ENCODE measurements at places on chromosomes 11 and 22.

DNA sequence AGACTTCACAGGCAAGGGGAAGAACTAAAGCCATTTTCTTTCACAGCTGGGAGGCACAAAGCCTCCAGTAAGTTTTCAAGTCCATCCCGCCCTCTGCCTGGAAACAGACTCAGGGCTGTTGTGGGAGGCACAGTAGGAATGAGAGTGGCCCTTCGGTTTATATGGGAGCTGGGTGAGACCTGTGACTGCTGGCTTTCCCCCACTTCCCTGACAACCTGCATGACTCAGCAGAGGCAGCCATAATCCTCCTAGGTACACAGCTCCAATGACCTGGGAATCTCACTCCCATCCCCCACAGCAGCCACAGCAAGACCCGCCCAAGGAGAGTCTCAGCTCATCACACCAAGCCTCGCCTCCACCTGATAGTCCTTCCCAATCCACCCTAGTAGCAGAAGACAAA is 12.1 kb upstream of the TMEM45B start:
- DNase-seq, result no peak

- DNase-seq, result peak; percentile 21
Measured at GRCh38 chr22:50184004-50184901, 1.5 kb upstream of the TRABD start.

DNA sequence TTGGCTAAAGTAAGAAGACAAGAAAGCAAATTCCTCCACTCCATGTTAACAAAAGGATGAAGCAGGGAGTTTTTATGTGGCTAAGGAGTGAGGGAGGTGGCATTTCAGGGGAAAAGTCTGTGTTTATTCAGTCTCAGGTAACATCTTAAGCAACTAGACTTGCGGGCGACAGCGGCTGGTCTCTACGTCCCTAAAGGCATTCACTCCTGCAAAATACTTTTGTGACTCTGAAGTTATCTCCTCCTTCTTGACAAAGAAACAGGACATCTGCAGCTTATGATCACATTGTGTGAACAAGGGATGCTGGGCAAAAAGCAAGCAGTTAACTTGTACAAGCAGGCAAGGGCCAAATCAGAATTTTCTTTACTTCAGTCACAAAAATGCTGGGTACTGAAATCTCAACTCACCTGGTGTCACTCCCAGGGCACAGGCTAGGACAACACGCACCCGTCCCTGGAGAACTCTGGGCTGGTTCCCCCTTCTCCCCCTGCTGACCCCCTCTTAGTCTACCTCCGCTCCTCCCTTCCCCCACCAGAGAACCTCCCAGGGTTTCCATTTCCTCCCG is 38.3 kb downstream of the IGLL5 start:
- no peak for DNase-seq

- DNase-seq, result no peak
Measured at GRCh38 chr11:11155962-11156815, 196.9 kb downstream of the CSNK2A3 start.

GRCh38 chr22:28594076-28594796 is 85.4 kb downstream of the TTC28 start:
- no peak for DNase-seq

GRCh38 chr11:126431401-126432064 is 76.0 kb downstream of the ST3GAL4 start:
- no peak for DNase-seq

GRCh38 chr22:19040391-19040861 is 81.8 kb downstream of the DGCR2 start:
- no peak for DNase-seq

DNA sequence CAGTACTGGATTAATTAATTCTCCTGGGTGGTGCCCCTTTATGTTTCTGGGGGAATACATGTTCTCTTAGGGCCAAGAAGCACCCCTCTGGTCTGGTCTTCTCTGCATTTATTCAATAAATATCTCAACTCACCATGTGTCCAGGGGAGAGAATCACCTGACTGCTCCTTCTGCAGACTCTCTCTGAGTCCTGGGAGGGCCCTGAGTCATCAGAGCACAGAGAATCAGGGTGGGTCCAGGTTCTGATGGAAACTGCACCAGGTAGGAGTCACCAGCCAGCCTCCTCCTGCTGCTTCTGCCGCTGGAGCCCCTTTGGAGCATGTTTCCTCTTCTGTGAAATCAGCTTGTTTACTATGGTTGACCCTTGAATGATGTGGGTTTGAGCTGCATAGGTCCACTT is 107.7 kb upstream of the PLET1 start:
- DNase-seq, result no peak

- DNase-seq, result peak; percentile 17
Measured at GRCh38 chr11:20131788-20132666, 28.2 kb downstream of the DBX1 start.

DNA sequence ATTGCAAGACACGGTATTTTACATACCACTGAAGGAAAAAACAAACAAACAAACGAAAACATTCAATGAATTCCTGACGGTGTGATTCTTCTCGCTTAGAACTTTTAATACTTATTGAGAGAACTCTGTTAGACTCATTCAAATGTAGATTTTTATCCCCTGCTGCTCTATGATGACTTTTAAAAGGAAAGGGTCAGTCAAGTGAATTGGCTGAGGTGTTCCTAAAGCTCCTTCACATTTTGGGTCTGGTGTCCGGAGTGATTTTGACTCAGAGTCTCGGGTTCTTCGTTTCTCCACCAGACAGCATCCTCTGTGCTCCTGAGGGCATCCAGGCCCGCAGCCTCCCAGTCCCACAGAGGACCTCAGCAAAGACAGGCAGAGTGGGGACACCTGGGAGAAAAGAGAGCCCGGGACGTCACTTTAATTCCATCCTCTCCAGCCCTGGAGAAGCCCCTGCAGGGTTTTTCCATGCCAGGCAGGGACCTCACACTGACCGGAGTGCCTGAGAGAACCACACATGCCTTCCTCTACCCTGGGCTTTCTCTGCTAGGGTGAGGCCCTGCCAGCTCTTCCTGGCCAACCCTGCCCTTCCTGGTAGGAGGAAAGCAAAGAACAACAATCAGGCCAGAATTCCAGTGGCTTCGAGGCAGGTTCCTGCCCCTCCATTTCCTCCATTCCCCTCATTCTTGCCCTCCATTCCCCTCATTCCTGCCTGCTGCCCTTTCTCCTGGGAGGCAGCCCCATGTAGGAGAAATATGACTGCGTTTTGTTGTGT is 1.4 kb upstream of the CSF2RB start:
- no peak for DNase-seq

GRCh38 chr11:93668171-93668570 is 6.7 kb downstream of the CEP295 start:
- no peak for DNase-seq

- no peak for DNase-seq
Measured at GRCh38 chr22:29673361-29674066, 46.3 kb upstream of the CABP7 start.

- DNase-seq, result no peak
Measured at GRCh38 chr11:94961255-94961654, 12.1 kb downstream of the CWC15 start.
